ENCODE measurements at places on chromosomes 7 and 10.

GRCh38 chr7:751826-752225, 24.7 kb upstream of the PRKAR1B start:
- no peak for DNase-seq

DNA sequence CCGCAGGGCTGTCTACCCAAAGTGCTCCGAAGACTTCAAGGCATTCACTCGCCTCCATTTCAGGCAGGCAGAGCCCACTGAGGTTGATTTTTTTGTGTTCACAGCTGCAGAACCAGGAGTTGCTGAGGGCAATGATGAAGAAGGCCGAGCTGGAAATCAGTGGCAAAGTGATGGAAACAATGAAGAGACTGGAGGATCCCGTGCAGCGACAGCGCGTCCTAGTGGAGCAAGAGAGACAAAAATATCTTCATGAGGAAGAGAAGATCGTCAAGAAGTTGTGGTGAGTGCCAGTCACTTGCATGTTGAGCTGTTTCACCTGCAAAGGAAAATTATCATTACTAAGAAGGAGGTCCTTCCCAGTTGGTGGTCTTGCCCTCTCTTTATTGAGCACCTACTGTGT, 210.5 kb downstream of the ARHGAP21 start:
- DNase-seq, result no peak

GRCh38 chr10:84424731-84425167, 96.4 kb downstream of the CCSER2 start:
- no peak for DNase-seq

DNA sequence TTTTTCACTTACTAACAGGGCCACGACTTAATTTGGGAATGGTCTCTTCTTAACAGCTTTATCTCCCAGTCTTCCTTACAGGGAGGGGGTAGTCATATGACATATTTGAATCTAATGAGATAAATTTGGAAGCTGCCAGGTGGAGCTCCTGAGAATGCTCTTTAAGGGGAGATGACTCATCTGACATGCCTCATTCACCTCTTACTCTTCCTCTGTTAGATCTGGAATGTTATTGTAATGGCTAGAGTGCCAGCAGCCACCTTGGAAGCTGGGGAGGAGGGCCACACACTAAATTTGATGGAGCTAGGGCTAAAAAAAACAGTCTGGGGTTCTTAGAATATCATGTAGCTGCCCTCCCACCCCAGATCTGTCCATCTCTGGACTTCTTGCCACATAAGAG, 22.7 kb downstream of the HECW1 start:
- no peak for DNase-seq

GRCh38 chr7:147509541-147510200, 1080.9 kb upstream of the C7orf33 start:
- no peak for DNase-seq

DNA sequence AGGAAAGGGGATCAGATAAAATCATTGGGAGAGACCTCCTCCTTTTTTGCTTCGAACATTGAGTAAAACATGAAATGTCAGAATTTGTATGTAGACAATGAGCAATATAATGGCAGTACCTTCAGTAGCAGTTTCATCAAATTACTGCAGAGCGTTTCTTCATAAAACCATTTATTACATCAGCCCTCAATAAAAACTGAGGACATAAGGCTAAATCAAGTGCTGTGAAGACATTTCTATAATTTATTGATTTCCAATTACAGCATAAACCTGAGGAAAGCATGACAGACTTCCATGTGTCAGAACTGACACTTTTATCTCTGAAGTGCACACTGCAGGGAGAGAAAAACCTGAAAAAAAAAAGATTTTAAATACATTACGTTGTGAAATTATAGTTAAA, 172.6 kb upstream of the ZNF804B start:
- no peak for DNase-seq

- no peak for DNase-seq
Measured at GRCh38 chr7:91543646-91544045, 279.4 kb downstream of the FZD1 start.

- DNase-seq, result no peak
Measured at GRCh38 chr7:111401516-111401915, 160.8 kb downstream of the IMMP2L start.

DNA sequence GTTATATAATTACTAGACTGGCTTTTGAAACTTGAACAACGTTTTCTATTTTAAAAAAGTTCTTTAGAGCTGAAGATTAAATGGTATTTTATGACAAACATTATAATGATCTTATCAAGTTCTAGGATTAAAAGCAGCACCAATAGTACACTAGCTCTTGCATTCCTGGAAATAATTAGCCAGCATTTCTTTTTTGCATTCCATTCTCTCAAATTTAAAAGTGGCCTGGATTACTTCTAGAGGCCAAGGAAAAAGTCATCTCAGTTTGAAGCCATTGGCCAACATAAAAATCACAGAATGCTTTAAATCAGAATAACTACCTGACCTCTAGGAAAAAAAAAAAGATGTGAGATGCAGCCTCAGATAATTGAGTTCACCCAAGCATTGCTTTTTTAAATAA, 1326.4 kb upstream of the SORCS1 start:
- no peak for DNase-seq

DNA sequence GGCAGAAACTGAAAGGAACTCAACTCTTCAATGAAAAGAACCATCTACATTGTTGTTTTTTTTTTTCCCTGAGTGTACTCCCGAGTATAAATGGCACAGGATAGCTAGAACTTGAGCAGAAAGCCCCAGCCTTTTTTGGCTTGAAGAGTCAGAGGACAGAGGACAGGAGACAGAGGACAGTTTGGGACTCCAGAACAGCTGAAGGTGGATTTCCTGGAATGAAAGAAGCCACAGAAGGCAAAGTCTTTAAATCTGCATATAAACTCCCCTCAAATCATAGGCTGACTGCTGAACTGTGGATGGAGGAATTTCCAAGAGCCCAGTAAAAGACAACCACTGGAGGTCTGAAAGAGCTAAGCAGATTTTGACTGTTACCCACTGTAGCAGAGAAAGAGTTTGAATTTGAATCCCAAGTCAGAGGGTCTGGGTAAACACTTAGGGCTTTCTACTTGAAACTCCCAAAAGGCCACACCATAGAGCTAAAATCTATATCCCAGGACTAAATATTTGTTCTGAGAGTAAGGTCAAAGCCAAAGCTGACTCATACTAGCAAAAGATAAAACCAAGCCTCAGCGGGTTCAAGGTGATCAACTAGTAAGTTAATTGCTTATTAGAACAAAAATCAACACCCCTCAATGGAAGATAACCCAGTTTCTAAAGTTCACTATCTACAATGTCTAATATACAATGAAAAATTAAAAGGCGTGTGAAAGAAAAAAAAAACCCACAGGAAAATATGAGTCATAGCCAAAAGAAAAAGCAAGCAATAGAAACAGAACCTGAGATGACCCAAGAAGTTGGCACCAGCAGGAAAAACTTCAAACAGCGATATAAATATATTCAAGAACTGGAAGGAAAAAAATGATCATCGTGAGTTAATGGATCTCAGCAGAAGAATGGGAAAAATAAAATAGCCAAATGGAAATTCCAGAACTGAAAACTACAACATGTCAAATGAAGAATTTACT, 1.8 kb upstream of the OPN1SW start:
- DNase-seq, result no peak

DNA sequence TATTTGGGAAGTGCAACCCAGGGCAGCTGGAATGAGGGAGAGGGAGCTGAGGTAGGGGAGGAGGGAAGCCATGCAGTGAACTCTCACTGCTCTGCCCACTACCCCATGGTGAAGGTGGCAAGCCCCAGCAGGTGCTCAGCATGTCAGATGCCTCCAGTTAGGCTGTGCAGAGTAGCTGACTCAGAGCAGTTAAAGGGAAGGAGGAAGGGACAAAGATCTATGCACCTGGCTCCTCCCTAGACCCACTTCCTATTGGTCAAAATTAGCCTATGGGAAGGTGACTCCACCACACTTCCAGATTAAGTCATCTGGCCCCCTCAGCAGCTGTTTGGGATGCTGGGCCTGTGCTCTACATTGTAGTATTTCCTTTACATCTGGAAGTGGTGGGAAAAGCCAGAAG, 125.7 kb upstream of the MTPN start:
- no peak for DNase-seq

DNA sequence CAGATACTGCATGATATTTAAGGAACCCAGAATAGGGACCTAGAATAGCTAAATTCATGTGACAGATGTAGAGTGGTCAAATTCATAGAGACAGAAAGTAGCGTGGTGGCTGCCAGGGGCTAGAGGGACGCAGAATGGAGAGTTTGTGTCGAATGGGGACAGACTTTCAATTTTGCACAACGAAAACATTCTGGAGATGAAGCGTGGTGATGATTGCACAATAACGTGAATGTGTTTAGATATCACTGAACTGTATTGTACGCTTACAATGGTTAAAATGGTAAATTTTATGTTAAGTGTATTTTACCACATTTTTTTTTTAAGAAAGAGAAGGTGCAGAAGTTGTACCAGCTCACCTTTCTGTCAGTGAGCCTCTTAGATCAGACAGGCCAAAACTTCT, 137.8 kb upstream of the TNS3 start:
- DNase-seq, result no peak

DNA sequence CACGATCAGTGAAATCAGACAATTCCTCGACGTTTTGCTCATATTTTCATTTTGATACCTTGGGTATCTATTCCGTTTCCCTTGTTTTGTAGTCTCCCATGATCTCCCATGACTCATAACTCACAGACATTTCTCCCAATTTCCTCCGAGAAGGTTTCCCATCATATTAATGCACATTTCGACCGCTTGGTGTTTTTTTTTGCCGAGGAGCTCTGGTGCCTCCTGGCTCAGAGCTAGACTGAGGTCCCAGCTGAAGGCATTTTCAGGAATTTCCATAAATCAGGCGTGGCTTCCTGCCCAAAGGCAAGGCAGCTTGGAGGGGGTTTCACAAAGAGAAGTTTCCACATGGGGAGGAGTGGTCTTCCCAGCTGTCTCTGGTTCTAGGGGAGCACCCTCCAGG, 148.2 kb upstream of the TNS3 start:
- no peak for DNase-seq

- DNase-seq, result no peak
Measured at GRCh38 chr10:88555190-88555908, 27.8 kb downstream of the RNLS start.

- DNase-seq, result no peak
Measured at GRCh38 chr7:68317476-68317875, 1280.8 kb upstream of the AUTS2 start.

- DNase-seq, result no peak
Measured at GRCh38 chr7:158620418-158620817, 32.8 kb upstream of the PTPRN2 start.

DNA sequence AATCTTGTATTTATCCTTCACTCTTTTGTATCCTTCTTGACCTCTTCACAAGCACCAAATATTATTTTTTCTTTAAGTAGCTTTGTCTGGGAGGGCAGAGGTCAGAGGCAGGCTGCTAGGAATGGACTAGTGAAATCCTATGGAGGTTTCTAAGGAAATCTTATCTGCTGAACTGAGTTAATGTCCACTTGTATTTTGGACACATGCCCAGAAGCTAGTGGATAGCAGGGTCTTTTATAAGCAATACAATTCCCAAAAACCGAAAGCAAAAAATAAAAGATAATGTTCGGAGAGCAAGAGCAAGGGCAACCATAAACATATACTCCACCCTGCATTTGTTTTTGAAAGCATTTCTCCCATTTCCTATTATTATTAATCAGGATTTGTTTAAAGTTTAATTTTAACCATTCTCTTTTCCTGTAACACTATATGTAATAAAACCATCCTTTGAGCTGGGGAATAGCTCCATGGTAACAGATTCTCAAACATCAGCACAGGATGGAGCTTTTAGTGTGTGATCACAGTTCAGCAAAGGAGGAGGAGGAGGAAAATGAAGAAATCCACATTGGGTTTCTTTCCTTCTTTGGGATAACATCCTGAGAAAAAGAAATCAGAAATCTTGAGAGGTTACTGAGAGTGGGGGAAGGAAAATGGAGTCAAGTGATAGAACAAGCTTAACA, 328.2 kb upstream of the LRRN3 start:
- DNase-seq, result no peak

DNA sequence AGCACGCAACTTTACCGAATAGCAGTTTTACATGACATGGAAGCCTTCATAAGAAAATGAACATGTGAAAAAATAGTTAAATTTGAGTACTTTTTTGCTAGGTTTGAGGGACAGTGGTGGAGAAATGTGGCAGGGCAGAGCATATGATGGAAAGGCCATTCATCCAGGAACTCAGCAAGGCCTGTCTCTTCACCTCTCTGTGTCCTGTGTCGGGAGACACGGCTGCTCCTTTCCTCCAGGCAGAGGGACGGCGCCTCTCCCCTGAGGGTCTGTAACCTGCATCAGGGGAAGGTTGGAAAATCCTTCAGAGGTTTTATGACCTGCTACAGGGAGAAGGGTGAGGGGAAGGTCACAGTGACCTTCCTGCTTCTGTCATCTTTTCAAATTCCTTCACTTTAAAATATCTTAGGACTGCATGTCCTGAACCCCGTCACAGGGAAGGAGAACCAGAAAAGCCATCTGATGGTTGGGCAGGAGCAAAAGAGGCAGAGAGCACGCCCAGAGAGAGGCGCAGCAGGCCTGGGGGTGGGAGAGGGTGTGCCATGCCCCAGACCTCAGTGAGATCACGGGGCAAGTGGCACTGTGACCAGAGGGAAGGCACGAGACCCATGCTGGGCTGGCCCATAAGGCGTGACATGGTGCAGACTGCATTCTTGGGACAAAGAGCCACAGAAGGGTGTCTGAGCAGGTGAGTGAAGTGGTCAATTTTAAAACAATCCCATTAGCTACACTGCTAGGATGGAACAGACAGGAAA, 44.0 kb downstream of the GSDME start:
- no peak for DNase-seq

DNA sequence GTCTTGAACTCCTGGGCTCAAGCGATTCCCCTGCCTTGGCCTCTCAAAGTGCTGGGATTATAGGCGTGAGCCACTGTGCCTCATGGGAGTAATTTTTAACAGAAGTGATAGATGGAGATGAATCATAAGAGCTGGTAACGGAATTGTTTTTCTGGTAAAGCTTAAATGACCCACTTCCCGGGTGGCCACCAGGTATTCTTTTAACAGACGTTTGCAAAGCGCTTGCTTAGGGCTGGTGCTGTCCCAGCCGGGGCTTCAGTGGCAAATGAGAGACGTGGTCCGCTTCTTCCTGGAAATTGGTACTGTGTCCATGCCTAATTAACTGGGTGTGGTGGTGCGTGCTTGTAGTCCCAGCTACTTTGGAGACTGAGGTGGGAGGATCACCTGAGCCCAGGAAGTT, 23.5 kb downstream of the CAMK1D start:
- no peak for DNase-seq

GRCh38 chr7:84950836-84951235, 236.0 kb downstream of the SEMA3D start:
- no peak for DNase-seq

DNA sequence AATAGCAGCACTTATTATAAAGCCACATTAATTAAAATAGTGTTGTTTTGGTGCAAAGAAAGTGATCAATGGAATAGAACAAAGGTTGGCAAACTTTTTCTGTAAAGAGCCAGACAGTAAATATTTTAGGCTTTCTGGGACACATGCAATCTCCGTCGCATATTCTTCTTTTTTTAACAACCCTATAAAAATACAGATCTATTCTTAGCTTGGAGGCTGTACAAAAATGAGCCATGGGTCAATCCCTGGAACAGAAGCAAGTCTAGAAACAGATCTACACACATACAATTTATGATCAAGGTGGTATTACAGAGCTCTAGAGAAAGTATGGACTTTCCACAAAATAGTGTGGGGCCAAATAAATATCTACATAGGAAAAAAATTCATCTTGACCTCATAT, 71.8 kb downstream of the ARHGAP21 start:
- no peak for DNase-seq

Data from activated CD4-positive, alpha-beta T cell treated with anti-CD3 and anti-CD28 coated beads, Interleukin-2, amount 50 U/mL, for 24 hours (primary cell).